ENCODE measurements at places on chromosomes 5 and 9. TPM values are rescaled to one million over a fixed set of nuclear protein-coding genes. Genes with fewer than 3 reads are reported as not detected.

- no peak for DNase-seq
Measured at GRCh38 chr5:66252849-66253248, 108.7 kb downstream of the SREK1 start.

DNA sequence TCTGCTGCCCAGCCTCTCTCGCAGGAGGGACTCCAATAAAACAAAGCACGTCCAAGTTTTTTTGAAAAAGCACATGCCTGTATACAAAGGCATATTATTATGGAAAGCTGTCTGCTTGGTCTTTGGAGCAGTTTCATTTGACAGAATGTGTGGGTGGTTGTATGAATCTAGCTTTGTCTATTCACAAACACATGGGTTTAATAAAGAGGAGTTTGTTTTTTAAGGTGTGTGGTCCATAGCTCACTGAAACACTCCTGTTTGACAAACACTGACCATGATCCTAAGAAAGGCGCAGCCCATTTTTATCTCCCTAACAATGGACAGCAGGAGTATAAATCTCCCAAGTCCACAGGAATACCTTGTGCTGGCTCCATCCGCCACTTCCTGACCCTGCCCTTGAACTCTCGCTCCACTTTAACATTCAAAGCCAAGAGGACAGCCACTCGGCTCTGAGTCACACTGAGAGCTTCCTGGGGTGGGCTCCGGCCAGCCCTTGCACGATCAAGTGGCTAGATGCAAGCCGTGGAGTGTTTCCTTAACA lies 371.9 kb downstream of the EBF1 start:
- DNase-seq, result no peak

DNA sequence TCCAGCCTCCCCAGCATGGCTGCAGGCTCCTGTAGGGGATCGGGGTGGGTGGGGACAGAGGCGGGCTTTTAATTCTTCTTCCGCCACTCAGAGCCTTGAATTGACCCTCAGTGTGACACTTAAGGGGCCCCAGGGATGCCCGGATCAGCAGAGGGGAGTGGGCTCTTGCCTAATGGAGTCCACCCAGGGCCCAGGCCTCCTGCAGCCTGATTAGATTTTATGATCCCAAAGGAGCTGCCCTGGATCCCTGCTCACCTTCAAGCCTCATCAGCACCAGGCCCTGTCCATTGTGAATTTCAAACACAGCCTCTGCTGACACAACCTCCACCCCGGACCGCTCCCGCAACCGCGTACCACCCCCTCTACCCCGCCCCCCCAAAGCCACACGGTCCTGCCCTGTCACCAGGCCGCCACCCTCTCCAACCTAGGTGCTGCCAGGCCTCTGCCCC lies 214.1 kb upstream of the IER5L start:
- no peak for DNase-seq

The SLC28A3 gene
- total RNA-seq, result not detected

The APBB3 gene
- 61.5 TPM for total RNA-seq

The EPB41L4A gene
- total RNA-seq, result not detected

The SLC1A1 gene
- total RNA-seq, result 0.11 TPM

DNA sequence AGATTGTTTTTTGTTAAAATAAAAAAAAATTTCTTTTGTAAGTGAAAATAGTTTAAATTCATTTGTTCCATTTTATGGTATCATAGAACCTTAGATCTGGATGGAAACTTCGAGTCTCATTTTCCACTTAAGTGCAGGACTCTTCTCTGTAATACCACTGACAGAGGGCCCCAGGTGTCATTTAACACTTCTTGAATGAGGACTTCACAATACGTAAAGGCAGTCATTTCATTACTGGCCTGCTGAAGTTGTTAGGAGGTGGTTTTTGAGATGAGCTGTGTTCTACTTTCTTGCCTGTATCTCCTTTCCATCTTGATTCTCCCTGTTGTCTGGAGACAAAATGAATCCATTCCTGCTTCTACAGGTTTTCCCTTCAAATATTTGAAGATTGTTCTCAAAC lies 455.3 kb downstream of the DMRT2 start:
- no peak for DNase-seq

GRCh38 chr9:123583646-123584045 lies 227.6 kb downstream of the CRB2 start:
- no peak for DNase-seq

DNA sequence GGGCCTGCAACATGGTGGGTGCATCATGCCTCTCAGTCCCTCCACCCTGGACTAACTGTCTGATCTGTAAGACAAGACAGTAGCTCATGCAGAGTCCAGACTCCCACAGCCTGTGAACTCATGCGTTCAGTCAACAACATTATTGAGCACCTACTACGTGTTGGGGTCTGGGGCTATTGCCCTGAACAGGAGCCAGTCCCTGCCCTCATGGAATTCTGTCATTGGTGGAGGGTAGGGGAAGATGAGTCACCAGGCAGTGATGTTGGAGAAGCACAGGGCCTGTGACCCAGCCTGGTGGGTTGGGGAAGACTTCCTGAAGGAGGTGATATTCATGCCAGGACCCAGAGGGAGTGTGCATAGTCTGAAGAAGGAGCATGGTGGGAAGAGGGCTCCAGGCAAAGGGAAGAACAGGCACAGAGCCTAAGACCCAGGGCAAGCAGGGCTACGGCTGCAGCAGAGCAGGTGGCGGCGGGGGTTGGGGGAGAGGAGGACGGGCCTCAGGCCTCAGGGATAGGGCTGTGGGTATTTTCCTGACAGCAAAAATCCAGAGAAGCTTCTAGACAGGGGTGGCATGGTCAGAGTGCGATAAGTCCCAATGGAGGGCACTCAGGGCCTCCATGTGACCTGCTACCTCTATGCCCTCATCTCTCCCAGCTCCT lies 26.7 kb upstream of the PSD2 start:
- no peak for DNase-seq

DNA sequence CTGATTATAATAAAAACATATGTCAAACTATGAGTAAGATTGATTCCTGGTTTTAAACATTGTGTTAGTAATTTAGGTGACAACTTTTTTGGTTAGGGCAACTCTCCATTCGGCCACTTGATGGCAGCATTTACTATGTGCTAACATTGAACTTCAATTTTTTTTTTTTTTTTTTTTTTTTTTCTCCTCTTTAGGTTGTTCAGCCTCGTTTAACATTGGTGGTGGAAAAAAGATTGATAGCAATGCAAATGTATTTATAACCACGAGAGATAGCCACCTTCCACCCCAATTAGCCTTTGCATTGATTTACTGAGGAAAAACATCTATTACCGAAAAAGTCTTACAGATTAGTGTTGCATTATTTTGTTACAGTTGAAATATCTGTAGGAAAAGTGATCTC lies 159.1 kb downstream of the CSNK1G3 start:
- peak; percentile 0 for DNase-seq

DNA sequence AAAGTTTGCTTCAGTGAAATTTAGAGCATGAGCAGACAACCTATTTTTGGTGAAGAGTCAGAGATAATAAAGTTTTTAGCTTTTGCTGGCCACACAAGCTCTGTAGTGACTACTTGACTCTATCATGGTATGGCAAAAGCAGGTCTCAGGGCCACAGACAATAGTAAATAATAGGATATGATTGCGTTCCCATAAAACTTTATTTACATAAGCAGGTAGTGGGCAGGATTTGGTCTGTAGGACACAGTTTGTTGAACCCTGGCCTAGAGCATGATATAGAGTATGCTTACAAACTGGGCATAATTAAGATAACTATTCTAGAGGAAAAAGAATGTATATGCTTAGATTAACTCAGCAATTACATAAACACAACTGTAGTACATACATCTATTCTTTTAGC lies 30.1 kb downstream of the ITGA1 start:
- no peak for DNase-seq

DNA sequence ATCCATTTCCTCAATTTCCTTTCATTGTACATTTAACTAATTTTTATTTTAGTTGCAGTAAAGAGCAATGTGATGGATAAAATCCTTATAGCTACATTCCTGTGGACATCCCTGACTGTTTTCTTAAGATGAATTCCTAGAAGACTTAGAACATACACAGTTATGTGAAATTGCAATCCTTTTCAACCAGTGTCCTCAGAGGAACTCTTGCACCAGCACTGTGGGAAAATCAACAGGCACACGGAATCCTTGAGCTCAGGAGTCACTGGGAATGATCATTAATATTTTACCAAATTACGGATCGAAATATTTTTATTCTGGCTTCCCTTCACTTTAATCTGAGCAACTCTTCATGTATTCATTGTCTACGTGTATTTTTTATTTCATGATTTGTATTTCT lies 901.9 kb upstream of the WWC1 start:
- no peak for DNase-seq

The ANKRD55 gene
- 10.2 TPM for total RNA-seq

DNA sequence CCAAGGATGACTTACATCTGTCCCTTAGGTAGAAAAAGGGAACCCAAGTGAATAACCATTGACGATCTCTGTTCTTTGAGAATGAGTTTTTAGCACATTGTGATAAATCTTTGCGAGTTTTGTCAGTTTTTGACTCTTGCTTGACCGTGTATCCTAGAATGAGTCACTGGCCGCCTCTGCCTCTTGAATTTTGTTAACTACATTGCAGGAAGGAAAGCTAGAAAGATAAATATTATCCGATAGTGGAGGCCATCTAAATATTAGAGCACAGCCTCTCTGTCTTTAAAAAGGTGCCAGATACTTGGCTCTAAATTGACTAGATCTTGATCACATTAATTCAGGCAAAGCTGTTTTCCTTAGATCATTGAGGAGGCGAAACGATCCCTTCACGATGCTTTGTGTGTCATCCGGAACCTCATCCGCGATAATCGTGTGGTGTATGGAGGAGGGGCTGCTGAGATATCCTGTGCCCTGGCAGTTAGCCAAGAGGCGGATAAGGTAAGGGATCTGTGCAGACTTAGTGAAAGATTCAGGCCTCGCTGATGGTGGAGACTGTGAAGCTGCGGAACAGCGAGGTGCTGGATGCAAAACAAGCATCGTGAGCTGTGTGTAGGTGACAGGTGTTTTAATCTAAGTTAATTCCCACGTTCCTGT lies 12.2 kb downstream of the CCT5 start:
- DNase-seq, result no peak

DNA sequence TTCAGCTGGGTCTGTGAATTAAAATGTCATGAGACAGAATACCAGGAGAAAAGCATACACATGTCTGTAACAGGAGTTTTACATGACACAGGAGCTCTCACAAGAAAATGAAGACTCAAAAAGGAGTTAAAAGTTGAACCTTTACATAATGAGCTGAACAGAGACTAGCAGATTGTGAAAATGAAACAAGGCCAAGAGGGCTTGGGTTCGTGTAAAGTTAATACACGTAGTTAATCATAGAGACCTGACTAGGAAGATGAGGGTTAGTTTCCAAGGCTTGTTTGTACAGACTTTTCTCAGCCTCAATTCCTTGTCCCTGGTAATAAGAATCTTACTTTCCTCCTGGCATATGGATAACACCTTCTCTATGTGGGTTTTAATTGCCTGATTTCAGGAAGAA lies 1294.0 kb downstream of the MAT2B start:
- no peak for DNase-seq

- no peak for DNase-seq
Measured at GRCh38 chr5:82421119-82421518, 143.0 kb upstream of the RPS23 start.

GRCh38 chr9:86034863-86035734 lies 64.3 kb downstream of the GOLM1 start:
- no peak for DNase-seq

The IRGM gene
- 2.2 TPM for total RNA-seq

- DNase-seq, result no peak
Measured at GRCh38 chr5:175741556-175741955, 83.7 kb downstream of the HRH2 start.

GRCh38 chr5:88824892-88825583 lies 57.9 kb downstream of the MEF2C start:
- DNase-seq, result no peak

DNA sequence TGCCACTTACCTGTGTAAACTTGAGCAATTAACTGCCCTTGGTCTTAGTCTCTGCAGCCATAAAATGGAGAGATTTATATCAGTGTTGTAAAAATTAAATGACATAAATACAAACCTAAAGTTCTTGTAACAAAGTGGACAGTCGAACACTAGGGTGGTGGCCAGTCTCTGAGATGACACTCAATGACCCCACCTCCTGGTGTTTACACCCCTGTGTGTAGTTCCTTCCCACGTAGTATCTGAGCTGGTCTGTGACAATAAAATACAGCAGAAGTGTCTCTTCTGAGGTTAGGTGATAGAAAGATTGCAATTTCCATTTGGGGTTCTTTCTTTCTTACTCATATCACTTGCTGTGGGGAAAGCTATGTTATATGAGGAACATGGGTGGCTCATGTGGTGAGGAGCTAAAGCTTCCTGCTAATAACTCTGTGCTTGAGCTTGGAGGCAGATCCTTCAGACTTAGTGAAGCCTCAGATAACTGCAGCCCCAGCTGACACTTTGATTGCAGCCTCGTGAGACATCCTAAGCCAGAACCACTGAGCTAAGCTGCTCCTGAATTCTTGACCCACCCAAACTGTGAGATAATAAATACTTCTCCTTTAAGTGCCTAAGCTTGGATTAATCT lies 173.4 kb upstream of the CHD1 start:
- DNase-seq, result no peak

DNA sequence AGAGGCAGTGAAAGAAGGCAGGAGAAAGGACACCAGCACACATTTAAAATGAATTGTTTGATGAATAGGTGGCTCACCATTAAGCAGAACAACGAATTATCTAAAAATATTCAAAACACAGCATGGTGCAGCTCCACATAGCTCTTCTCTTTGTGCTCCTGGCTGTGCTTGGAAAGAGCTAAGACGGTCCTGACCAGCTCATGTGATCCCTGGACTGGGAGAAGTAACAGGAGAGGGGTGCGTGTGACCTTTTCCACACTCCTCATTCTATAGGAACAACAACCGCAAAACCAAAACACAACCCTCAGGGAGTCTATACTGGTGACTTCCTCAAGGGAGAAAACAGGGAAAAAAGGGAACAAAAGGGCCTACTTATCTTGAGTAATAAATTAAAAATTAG lies 140.5 kb downstream of the DIRAS2 start:
- DNase-seq, result no peak

- DNase-seq, result no peak
Measured at GRCh38 chr9:21852754-21853153, 50.3 kb downstream of the MTAP start.

DNA sequence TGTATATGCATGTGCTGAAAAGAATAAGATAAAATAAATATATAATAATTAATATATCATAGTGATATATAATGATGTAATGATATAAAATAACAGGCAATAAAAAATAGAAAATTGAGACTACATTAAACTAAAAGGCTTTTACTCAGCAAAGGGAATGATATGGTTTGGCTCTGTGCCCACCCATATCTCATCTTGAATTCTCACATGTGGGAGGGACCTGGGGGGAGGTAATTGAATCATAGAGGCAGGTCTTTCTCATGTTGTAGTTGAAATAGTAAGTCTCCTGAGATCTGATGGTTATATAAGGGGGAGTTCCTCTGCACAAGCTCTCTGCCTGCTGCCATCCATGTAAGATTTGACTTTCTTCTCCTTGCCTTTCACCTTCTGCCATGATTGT lies 1550.9 kb upstream of the CDH6 start:
- DNase-seq, result no peak

Measured in CD4-positive, alpha-beta T cell (primary cell).